Dermis lymphatic vessel endothelial cell (primary cell): ENCODE measurements at places on chromosomes 11 and 22. TPM values are rescaled to one million over a fixed set of nuclear protein-coding genes. Genes with fewer than 3 reads are reported as not detected.

CBLIF gene
- not detected in 2 replicates for total RNA-seq

LRRC74B gene
- total RNA-seq = not detected in 2 replicates

C11orf91 gene
- 0.09 and 0.11 TPM in 2 replicates for total RNA-seq

RTN4R gene
- total RNA-seq = 0.77 and 1.3 TPM in 2 replicates

RASSF10 gene
- 4.6 and 13.4 TPM in 2 replicates for total RNA-seq

GNG3 gene
- total RNA-seq = not detected in 2 replicates
